ENCODE measurements at places on chromosomes 6 and 20. TPM values are rescaled to one million over a fixed set of nuclear protein-coding genes. Genes with fewer than 3 reads are reported as not detected.

The SLC2A10 gene
- total RNA-seq: not detected

The TAF8 gene
- 44.1 TPM for total RNA-seq

DNA sequence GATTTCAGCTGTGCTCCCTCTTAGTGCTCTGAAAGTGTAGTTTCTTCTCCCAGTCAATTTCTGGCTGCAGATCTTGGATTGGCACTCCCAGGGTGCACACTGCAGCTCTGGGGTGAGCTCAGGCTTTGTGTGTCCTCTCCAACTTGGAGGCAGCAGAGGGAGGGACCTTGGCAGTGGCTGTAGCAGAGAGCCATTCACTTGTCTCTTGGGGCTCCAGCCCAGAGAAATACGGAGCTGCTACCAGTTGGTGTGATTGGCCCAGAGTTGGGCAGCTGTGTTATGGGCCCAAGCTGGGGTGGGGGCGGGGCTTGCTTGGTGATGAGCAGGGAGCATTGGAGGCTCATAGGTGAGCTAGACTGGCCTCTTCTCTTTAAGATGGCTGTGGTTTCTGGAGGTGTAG is 65.9 kb downstream of the KLHL32 start:
- no peak for DNase-seq

DNA sequence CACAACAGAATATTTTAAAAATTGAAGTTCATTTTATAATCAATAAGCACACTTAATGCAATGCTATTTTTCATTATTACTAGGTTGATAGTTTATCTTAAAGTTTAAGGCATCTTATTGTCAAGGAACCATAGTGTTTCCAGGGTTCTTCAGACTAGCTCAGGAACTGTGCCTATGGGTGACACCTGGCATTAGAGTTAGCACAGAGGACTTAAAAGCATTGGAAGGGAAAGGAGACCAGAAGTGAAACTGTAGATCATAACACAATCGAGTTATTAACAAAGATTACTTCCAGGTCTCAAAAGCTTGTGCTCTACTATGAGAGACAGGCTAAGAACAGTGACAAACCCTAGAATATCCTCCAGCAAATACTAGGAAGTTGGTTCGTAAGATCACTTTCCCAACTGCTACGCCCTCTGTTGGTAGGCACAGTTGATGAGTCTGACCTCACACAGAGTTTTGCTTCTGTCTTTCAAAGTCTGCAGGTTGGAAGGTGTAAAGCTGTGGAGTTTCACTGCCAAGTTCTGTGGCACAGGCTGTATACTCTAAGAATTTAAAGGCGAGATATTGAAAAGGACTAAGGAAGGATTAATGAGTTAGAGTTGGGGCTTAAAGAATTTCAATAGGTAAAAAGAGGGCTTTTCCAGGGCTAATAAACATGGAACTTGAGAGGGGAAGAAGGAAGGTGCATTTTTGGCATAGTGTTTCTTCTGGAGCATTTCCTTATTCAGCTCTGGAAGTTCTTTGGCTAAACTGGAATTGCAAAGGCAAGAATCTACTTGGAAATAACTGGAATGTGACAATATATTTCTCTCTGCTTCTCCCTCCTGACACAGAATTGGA is 531.3 kb upstream of the JAG1 start:
- peak; percentile 30 for DNase-seq

DNA sequence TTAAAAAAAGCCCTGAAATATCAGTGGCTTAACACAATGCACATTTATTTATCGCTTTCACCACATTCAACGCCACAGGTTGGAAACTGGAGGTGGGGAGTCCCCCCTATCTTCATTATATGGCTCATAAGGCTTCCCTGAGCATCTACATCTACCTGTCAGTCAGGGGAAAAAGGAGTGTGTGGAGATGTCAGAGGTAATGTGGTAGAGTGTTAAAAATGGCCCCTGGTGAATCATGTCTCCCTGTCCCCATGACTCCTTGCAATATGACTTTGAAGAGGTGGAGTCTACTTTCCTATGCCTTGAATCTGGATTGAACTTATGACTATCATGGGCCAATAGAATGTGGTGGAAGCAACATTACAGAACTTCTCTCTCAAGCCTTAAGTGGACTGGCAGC is 65.5 kb upstream of the BTBD3 start:
- DNase-seq: no peak

- DNase-seq: no peak
These were observed 59.4 kb downstream of the PLCG1 start for GRCh38 chr20:41196653-41197225.

DNA sequence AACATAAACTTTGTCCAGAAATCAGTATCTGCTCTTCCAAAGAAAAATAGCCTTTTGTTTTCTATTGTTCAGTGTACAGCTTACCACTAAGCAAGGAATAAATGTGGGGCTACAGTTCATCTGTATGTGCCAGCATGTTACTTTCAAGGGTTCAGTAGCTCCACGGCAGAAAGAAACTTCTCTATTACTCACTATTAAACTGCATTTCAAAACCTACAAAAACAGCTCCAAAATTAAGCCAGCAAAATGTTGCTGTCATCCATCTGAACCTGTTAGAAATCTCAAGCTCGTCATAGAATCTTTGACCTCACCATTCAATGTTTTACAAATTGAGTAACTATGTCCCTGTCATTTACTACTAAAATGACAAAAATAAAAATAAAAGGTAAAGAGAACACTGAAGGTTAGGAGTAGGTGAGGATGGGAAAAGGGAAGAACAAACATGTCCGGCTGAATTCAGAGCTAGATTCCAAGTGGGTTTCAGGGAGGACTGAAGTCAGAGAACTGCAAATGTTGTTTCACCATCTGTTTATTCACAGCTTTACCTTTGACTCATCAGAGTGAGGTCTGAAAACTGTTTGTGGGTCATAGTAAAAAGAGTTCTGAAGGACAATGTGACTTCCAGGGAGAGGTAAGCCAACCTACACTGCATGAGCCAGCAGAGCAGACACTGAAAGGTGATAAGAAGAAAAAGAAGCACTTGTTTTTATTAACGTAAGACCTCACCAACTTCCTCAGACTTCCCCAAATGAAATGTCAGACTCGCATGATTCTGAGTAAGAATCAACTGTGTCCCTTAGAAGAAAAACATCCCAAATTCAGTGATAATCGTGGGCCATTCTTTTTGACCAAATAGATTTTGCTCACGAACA is 62.0 kb downstream of the ATXN1 start:
- no peak for DNase-seq

- no peak for DNase-seq
These were observed 21.5 kb downstream of the EZR start for GRCh38 chr6:158797331-158798310.

- DNase-seq: no peak
These were observed 88.1 kb downstream of the HDGFL1 start for GRCh38 chr6:22657352-22657980.

DNA sequence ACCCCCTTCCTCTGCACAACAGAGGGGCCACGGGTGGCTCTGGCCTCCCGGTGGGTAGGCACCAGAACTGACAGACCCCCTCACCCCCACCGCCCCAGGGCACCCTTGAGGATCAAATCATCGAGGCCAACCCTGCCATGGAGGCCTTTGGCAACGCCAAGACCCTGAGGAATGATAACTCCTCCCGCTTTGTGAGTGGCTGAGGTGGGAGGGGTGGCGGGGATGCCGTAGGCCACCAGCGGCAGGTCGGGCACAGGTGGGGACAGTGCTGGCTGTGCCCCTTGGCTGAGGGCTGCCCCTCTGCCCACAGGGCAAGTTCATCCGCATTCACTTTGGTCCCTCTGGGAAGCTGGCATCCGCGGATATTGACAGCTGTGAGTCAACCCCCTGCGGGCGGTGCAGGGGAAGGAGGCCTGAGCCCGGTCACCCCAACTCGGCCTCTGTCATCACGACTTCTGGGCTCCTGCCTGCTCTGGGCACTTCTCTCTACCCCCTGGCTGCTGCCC is 29.1 kb downstream of the MYH7B start:
- no peak for DNase-seq
